Progenitor cell of endocrine pancreas (in vitro differentiated cells): ENCODE measurements at places on chromosomes 4 and X.

- no peaks in the 10 kb centered on the region for H3K4me1 ChIP-seq
- H3K36me3 ChIP-seq: no peaks in the 10 kb centered on the region
- H3K4me3 ChIP-seq: no peak overlapping the region
- H3K27ac ChIP-seq: no peak overlapping the region
- DNase-seq: no peak
These were observed 36.9 kb upstream of the HUWE1 start for GRCh38 chrX:53723381-53723780.

DNA sequence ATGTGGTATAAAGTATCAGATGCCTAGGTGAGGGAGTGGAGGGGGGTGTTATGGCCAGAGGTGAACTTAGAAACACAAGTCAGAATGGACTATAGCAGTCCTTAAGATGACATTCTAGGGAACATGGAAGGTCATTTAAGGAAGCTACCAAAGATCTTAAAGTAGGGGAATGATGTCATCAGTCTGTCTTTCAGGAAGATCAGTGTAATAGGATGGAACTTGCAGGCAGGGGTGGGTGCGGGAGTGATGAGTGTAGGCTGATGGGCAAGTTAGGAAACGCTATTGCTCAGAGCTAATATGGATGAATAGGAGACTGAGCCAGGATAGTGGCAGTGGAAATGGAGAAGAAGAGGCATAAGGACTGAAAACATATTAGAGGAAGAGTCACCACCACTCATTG, 27.5 kb upstream of the CWH43 start:
- peaks cover 11% of the 10 kb centered on the region for H3K4me1 ChIP-seq
- H3K27ac ChIP-seq: no peak overlapping the region
- H3K4me3 ChIP-seq: no peak overlapping the region
- no peak for DNase-seq
- H3K27me3 ChIP-seq: peaks cover 8% of the 10 kb centered on the region
- no peaks in the 10 kb centered on the region for H3K36me3 ChIP-seq

- no peak overlapping the region for H3K27ac ChIP-seq
- H3K36me3 ChIP-seq: no peaks in the 10 kb centered on the region
- peaks cover 20% of the 10 kb centered on the region for H3K4me1 ChIP-seq
- H3K4me3 ChIP-seq: peak overlapping the region; percentile 3
These were observed 120.8 kb upstream of the PJA1 start for GRCh38 chrX:69285881-69286564.

GRCh38 chr4:180057891-180058671, 2185.1 kb upstream of the TENM3 start:
- DNase-seq: peak; percentile 40
- H3K27ac ChIP-seq: peak overlapping the region; percentile 92
- peaks cover 16% of the 10 kb centered on the region for H3K27me3 ChIP-seq
- H3K36me3 ChIP-seq: no peaks in the 10 kb centered on the region
- H3K4me3 ChIP-seq: peak overlapping the region; percentile 82

GRCh38 chrX:154654372-154654771, 993 bp upstream of the CTAG2 start:
- H3K27ac ChIP-seq: no peak overlapping the region
- H3K4me3 ChIP-seq: no peak overlapping the region
- no peaks in the 10 kb centered on the region for H3K4me1 ChIP-seq
- H3K27me3 ChIP-seq: no peaks in the 10 kb centered on the region

DNA sequence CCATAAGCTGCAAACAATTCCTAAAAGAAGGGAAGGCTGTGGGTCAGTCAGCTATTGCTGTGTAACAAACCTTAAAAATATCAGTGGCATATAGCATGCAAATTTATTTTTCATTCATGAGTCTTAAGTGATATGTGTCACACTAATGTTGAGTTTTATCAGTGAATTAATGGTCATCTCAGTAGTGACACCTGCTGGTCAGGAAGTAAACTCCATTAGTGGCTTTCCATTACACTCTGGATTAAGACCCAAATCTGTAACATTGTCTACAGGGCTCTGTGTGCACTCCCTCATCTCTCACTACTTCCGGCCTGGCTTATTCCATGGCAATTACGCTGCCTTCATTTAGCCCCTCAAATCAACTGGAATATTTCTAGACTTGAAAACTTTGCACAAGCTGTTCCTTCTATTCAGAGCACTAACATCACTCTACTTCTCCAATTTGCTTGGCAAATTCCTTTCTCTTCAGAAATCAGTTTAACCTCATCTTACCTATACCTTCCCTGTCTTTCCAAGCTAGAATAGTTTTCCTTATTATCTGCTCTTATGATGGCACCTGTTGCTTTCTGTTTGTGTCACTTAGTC, 217.3 kb upstream of the TAPT1 start:
- H3K36me3 ChIP-seq: no peaks in the 10 kb centered on the region
- no peak for DNase-seq
- H3K4me3 ChIP-seq: no peak overlapping the region
- no peak overlapping the region for H3K27ac ChIP-seq
- peaks cover 16% of the 10 kb centered on the region for H3K4me1 ChIP-seq

DNA sequence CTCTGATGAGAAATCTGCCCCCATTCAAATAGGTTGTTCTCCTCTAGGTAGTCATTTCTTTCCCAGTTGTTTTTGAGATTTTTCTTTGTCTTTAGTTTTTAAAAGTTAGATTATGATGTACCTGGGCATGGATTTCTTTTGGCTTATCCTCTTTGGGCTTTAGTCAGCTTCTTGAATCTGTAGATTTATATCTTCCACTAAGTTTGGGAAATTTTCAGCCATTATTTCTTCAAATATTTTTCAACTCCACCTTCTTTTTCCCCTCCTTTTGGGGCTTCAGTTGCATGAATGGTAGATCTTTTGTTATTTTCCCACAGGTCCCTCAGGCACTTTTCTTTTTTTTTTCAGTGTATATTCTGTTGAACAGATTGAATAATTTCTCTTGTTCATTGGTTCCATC, 77.3 kb downstream of the JADE3 start:
- peaks cover 32% of the 10 kb centered on the region for H3K36me3 ChIP-seq
- no peak for DNase-seq
- H3K4me3 ChIP-seq: no peak overlapping the region
- no peak overlapping the region for H3K27ac ChIP-seq
- peaks cover 3% of the 10 kb centered on the region for H3K4me1 ChIP-seq

GRCh38 chr4:172946503-172946902, 222.1 kb upstream of the GALNT7 start:
- H3K27me3 ChIP-seq: no peaks in the 10 kb centered on the region
- no peak overlapping the region for H3K4me3 ChIP-seq
- no peak for DNase-seq
- peaks cover 12% of the 10 kb centered on the region for H3K4me1 ChIP-seq
- H3K27ac ChIP-seq: no peak overlapping the region
- H3K36me3 ChIP-seq: no peaks in the 10 kb centered on the region

GRCh38 chr4:54882616-54883015, 224.9 kb downstream of the KIT start:
- H3K27me3 ChIP-seq: no peaks in the 10 kb centered on the region
- H3K27ac ChIP-seq: no peak overlapping the region
- H3K4me3 ChIP-seq: no peak overlapping the region
- no peaks in the 10 kb centered on the region for H3K4me1 ChIP-seq

GRCh38 chrX:57899064-57899463, 11.2 kb downstream of the ZXDA start:
- no peaks in the 10 kb centered on the region for H3K36me3 ChIP-seq
- no peaks in the 10 kb centered on the region for H3K27me3 ChIP-seq
- DNase-seq: no peak
- no peak overlapping the region for H3K27ac ChIP-seq

DNA sequence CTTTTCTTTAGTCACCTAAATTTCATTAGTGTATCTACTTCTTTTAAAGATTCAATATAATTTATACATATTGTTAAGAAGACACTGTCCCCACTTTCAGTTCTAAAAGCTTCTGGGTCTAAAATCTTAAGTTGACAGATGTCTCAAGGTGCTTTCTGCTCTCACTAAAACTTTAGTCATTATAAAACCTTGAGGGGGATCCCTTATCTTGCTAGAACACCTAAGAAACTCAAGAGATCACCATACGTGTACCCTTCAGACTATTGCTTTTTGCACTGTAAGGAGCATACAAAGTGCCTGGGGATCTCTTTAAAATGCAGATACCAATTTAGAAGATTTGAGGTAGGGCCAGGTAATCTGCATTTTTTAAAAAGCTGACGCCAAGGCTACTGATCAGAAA, 30.1 kb downstream of the CYBB start:
- no peak overlapping the region for H3K4me3 ChIP-seq
- peaks cover 2% of the 10 kb centered on the region for H3K4me1 ChIP-seq
- H3K27me3 ChIP-seq: no peaks in the 10 kb centered on the region

DNA sequence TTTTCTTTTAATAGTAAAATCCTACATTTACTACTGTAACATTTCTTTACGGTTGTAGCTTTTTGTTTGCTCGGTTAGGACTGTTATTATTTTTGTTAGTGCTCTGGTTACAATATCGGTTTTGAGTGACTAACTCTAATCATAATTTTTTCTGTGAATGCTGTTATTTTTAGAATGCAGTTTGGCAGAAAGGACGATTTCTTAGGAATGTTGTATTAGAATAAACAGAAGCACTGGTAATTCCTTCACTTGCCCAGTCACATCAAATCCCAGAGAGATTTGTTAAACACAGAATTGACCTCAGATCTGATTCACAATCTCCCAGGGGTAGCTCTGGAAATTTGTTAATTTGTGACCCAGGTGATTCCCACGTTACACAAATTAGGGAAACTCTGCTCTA, 21.7 kb downstream of the DDIT4L start:
- H3K27ac ChIP-seq: no peak overlapping the region
- no peaks in the 10 kb centered on the region for H3K4me1 ChIP-seq
- no peak overlapping the region for H3K4me3 ChIP-seq
- H3K27me3 ChIP-seq: no peaks in the 10 kb centered on the region
- DNase-seq: no peak

DNA sequence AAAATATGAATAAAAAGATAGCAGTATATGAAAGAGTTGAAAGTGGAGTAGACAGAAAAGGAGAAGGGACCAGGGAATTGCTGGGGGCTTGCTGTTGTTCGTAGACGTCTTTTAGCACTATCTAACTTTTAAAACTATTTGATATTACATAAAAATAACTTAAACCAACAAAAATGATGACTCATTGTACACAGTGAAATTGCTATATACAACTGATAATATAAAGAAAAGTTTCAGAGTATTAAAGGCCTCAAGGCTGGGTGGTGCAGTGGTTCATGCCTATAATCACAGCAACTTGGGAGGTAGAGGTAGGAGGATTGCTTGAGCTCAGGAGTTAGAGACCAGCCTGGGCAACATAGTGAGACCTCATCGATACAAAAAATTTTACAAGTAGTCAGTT, 5.2 kb downstream of the TRPC3 start:
- H3K36me3 ChIP-seq: no peaks in the 10 kb centered on the region
- no peak overlapping the region for H3K4me3 ChIP-seq
- DNase-seq: no peak
- no peak overlapping the region for H3K27ac ChIP-seq

- H3K4me1 ChIP-seq: peaks cover 12% of the 10 kb centered on the region
- H3K27ac ChIP-seq: peak overlapping the region; percentile 60
- H3K27me3 ChIP-seq: peaks cover 11% of the 10 kb centered on the region
- no peak for DNase-seq
- peaks cover 12% of the 10 kb centered on the region for H3K36me3 ChIP-seq
These were observed 775 bp downstream of the GRPEL1 start for GRCh38 chr4:7067126-7067451.

GRCh38 chr4:56757821-56758411, 63.6 kb downstream of the SPINK2 start:
- peaks cover 5% of the 10 kb centered on the region for H3K4me1 ChIP-seq
- H3K36me3 ChIP-seq: no peaks in the 10 kb centered on the region
- no peak overlapping the region for H3K4me3 ChIP-seq
- peak; percentile 12 for DNase-seq
- peaks cover 23% of the 10 kb centered on the region for H3K27me3 ChIP-seq
- peak overlapping the region; percentile 49 for H3K27ac ChIP-seq

DNA sequence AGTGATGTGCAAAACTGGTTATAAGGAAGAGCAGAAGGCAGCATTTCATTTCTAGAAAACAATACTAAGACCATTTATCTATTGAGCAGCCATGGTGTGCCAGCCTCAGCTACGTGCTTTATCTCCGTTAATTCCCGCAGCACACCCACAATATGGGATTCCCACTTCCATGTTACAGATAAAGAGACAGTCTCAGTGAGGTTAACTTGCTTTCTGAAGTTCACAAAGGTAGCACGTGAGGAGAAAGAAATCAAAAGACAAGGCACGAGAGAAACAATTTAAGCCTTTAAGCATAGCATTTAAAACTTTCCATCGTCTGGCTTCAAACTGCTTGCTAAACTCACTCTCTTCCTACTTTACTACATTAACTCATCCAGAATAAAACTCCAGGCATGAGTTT, 8.0 kb upstream of the RPL34 start:
- no peak for DNase-seq
- H3K4me1 ChIP-seq: no peaks in the 10 kb centered on the region
- no peak overlapping the region for H3K4me3 ChIP-seq
- H3K27me3 ChIP-seq: no peaks in the 10 kb centered on the region
- no peak overlapping the region for H3K27ac ChIP-seq
- H3K36me3 ChIP-seq: peaks cover 3% of the 10 kb centered on the region

- peaks cover 58% of the 10 kb centered on the region for H3K36me3 ChIP-seq
- no peak overlapping the region for H3K27ac ChIP-seq
- no peaks in the 10 kb centered on the region for H3K27me3 ChIP-seq
- DNase-seq: no peak
- H3K4me1 ChIP-seq: no peaks in the 10 kb centered on the region
- H3K4me3 ChIP-seq: no peak overlapping the region
These were observed 160.3 kb downstream of the OR13H1 start for GRCh38 chrX:131704136-131704695.

DNA sequence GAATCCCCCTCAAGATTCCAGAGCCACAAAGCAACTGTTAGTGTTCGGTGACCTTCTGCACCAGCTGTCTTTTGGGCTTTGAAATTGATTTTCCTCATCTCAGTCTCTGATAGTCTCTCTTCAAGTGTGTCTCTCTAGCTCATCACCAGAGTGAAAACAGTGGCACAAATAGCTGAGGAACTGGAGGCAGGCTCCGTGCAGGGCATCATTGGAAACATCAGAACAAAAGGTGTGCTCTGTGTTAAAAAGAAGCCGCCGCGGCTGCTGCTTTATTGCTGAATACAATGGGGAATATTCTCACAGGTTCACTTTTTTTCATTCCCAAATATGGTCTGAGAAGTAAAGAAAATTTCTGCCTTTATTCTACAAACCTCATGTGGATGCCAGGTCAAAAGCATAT, 297.5 kb downstream of the DCTD start:
- H3K4me1 ChIP-seq: peaks cover 27% of the 10 kb centered on the region
- peak overlapping the region; percentile 87 for H3K27ac ChIP-seq
- H3K27me3 ChIP-seq: no peaks in the 10 kb centered on the region
- peaks cover 6% of the 10 kb centered on the region for H3K36me3 ChIP-seq
- no peak for DNase-seq
- no peak overlapping the region for H3K4me3 ChIP-seq

DNA sequence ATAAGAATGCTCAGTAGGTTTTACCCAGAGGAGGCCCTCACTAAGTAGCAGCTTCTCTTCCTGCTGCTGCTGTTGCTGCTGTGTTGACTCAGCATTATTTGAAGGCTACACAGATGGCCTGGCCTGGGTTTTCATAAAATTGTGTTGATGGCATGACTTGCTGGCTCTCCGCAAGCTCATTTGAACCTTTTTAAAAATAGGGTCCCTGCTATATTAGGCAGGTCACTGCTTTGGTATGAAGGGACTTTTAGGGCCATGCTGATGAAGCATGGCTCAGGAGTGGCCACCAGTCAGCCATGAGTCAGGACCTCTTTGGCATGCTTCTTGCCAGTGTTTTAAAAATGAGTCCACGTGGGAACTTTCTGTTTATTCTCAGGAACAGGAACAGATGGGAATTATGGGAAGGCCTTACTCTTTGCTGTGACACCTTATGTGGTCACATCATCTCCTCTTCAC, 128.7 kb downstream of the MID1IP1 start:
- H3K27ac ChIP-seq: peak overlapping the region; percentile 35
- no peaks in the 10 kb centered on the region for H3K27me3 ChIP-seq
- no peak for DNase-seq
- no peak overlapping the region for H3K4me3 ChIP-seq
